ENCODE measurements at places on chromosomes 7 and 10.

DNA sequence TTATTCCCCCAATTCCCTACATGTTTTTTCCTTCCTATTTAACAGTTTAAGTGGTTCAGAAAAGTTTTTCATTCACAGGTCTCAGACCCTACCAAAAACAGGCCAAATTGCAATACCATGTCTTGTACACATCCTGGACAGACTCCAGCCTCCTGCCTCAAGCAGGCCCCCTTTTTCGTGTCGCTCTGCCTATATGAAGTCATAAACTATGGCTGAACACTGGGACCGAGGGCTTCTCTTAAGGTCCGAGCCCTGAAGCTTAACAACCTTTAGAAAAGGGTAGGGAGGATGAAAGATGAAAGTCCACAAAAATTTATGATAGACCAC is 1.4 kb downstream of the FBXW4 start:
- peak; percentile 86 for DNase-seq

DNA sequence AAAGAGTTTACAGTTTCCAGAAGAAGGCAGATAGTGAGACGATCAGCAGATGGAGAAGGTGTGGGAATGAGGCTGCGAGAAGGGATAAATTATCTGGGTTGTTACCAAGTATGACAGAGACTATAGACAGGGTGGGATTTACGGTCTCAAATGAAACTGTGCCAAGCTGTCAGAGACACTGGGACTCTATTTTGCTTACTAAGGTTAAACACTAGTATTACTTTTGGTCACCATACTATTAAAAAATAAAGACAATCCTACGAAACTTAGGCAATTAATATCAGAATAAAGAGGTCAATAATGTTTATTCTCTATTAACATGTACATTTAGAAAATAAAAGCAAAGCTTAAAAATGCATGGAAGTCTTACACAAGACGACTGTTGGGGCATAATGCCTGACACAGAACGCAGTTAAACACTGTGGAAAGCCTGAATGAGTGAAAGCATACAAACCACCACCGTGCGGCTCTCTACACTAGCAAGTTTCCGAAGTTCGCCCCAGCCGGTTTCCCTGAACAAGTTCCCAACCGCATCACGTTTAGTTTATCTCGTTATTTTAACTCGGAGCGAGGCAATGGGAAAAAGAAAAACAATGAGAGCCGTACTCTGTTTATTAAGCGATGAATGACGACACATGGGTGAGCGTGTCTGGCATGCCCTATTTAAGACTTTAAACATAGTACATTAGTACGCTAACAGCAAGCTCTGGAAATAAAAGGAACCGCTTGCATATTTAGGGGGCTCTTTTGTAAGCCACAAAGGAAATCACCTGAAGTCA is 909 bp upstream of the CC2D2B start:
- DNase-seq, result peak; percentile 87

GRCh38 chr7:95845007-95845406 is 72.7 kb downstream of the DYNC1I1 start:
- DNase-seq, result peak; percentile 50

DNA sequence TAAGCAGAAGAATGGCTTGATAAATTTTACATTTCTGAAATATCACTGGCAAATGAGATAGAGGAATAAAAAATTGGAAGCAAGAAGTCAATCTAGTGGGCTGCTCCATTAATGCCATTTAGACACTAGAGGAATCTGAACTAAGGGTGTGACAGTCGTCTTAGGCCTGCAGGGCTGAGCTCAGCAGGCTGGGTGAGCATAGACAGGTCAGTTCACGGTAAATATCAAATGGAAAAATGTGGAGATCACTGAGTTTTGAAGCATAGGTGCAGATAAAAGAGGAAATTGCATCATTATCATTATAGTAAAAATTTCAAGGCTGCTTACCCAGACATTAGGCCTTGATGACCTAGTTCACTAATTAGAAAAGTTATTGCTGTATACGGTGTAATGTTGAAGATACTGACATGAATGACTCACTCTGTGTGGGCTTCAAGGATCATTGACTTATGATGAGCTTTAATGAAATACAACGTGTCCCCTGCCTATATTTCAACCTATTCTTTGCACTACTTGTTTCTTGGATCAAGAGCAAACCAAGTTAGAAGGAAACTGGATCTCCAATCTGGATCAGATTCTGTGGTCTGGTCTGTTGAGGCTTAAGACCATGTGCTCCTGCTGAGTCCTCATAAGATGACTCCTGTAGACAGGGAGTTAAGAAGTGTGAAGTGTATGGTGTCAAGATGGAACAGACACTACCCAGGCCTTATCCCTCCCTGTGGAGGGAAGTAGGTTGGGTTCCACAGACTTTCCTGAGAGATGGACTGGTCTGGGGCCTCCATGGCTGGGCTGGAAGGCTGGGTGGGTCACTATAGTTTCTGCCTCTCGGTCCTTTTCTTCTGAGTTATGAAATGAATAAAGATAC is 3.6 kb downstream of the OR2F2 start:
- no peak for DNase-seq

DNA sequence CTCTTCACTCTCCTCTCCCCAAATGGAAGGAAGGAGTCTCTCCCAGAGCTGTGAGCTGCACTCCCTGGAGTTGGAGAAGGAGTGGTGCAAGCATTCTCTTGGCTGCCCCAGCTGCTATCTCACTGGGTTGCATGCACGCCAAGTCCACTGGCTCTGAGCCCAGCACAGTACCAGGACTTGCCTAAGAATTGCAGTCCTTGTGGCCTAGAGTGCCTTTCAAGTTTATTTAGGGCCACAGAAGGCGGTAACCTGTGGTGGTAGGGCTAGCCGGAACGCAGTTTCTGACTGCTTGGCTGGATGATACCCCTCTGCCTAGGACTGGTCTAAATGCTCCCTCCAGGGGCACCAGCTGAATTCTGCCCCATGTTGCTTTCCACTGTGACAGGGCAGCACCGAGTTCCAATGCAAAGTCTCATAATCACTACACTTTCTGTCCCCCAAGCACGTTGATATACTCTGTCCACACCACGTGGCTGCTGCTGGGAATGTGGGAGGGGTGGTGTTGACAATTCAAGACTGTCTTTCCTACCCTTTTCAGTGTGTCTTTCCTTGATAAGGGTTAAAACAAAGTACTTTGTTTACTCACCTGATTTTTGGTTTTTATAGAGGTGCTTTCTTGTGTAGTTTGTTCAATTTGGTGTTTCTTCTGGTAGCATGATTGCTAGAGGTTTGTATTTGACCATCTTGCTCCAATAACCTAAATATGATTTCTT is 57.0 kb downstream of the PHTF2 start:
- DNase-seq, result no peak

- no peak for DNase-seq
Observed at GRCh38 chr7:25662841-25663800, 434.8 kb upstream of the NPVF start.

- no peak for DNase-seq
Observed at GRCh38 chr7:142607351-142607750, 141.9 kb upstream of the PRSS1 start.

DNA sequence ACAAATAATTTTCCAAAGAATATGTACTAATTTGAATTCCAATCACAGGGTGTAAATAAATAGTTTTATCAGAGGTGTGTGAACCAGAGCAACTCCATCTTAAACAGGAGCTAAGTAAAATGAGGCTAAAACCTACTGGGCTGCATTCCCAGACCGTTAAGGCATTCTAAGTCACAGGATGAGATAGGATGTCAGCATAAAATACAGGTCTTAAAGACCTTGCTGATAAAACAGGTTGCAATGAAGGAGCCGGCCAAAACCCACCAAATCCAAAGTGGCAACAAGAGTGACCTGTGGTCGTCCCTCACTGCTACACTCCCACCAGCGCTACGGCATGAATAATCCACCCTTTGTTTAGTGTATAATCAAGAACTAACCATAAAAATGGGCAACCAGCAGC is 291.7 kb upstream of the SEMA3D start:
- DNase-seq, result no peak

- no peak for DNase-seq
Observed at GRCh38 chr10:77552252-77552651, 85.4 kb downstream of the KCNMA1 start.

DNA sequence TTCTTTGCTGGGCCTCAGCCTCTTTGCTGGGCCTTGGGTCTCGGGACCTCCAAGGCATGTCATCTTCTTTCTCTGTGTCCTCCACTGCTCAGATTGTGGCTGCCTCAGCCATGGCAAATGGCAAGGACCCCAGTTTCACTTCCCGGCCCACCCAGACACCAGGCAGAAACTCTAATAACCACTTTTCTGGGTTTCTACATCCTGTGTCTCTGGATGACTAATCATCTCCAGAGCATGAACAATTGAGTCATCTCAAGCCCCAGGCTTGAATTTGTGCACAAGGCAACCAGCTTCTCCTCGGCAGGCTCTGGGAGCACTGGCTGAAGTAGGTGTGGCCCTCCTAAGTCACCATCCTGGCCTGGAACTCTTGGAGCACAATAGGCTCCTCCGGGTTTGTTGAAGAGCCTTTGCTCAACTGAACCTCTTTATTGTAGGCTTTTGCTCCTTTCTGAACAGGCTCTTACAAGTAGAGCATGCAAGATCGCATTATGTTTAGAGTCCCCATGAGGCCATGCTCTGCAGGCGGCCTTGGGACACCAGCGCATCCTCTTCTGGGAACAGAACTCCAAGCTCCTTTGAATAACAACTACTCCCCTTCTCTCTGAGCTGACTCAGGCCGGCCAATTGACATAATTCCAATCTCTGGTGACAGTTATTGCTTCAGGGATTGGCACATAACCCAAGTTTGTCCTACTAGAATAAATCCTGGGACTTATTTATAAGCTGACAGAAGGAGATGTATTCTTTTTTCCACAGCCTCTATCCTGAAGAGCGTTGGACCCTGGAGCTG is 218.1 kb downstream of the WDR11 start:
- no peak for DNase-seq

DNA sequence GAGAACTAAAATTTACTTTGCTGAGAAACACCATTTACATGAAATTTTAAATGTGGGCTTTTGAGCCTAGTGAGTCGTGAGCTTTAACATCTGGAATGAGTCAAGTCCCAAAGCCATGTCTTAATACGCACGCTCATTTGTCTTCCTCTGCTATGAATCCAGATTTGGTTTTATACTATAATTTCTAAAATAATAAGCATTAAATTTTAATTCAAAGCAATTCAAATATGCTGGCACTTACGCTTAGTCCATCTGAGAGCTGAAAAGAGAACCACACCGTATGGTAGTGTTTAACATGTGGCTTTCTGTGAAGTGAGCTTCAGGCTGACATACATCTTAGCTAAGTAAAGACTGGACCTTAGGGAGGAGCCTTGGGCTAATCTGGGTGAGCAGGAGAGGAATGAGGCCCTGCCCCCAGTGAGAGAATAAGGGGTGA is 52.2 kb downstream of the CUBN start:
- no peak for DNase-seq

- DNase-seq, result no peak
Observed at GRCh38 chr10:10817609-10818008, 200.1 kb upstream of the CELF2 start.

GRCh38 chr10:79468841-79469585 is 23.6 kb upstream of the ZCCHC24 start:
- no peak for DNase-seq

- no peak for DNase-seq
Observed at GRCh38 chr10:97823734-97824133, 25.9 kb upstream of the GOLGA7B start.

- DNase-seq, result peak; percentile 89
Observed at GRCh38 chr10:43348511-43349312, 22.7 kb upstream of the FXYD4 start.

GRCh38 chr7:33040803-33041516 is 21.6 kb downstream of the NT5C3A start:
- peak; percentile 53 for DNase-seq

GRCh38 chr10:78513330-78513729 is 479.7 kb downstream of the RPS24 start:
- no peak for DNase-seq

GRCh38 chr10:114631666-114632417 is 26.2 kb downstream of the ABLIM1 start:
- peak; percentile 70 for DNase-seq

DNA sequence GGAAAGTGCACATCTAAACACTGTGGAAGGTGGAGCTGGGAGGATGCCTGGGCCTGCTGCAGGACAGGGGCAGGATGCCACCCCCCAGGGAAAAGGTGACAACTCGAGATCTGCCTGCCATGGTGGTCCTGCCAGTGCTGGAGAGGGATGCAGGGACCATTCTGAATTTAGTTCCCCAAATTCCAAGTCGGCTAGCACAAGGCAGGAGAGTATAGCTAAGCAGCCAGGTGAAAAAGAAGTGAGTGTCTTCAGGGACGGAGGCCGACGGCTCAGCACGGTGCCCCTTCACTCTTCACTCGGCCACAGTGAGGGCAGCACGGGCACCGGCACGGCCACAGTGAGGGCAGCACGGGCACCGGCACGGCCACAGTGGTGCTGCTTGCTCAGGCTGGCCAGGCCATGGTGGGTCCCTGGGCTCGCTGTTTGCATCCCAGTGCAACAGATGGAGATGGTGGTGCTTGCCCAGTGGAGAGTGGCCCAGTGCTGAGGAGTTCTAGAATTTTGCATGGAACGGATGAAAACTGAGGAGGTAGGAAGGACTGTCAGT is 161.3 kb upstream of the SHH start:
- no peak for DNase-seq

GRCh38 chr10:47325303-47326291 is 3.3 kb downstream of the GDF2 start:
- DNase-seq, result no peak

DNA sequence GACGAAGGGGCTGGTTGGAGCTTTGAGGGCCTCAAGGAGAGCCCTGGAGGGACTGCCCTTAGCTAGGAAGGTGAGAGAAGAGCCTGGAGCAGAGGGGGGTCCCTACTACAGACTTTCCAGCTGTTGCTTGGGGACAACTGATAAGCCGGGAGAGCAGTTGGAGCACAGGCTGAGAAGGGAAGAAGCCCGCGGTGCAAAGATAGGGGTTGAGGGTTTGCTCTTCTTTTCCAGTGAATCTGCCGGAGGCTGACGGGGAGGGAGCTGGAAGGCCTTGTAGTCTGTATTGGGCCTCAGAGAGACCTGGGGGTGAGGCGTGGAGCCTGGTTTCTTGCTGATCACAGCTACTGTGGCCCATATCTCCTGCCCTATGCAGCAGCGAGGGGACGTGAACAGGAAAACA is 23.7 kb downstream of the CYP26A1 start:
- no peak for DNase-seq

GRCh38 chr7:80726666-80727065 is 88.2 kb downstream of the CD36 start:
- no peak for DNase-seq

GRCh38 chr7:98163704-98164494 is 47.3 kb upstream of the BHLHA15 start:
- peak; percentile 48 for DNase-seq

GRCh38 chr10:57798830-57799229 is 468.9 kb downstream of the IPMK start:
- no peak for DNase-seq

GRCh38 chr7:148693651-148694050 is 5.1 kb upstream of the CUL1 start:
- no peak for DNase-seq

GRCh38 chr10:22316286-22317075 is at the start of gene COMMD3:
Gene COMMD3 (plus strand): TSS chr10:22316388. CDS start chr10:22316418, 30 bp downstream.
- DNase-seq, result peak; percentile 97

Measured in lung (tissue), 17 donors.